ENCODE measurements at places on chromosomes 16 and 17.

GRCh38 chr16:81510016-81510415, 65.4 kb downstream of the CMIP start:
- DNase-seq: no peak

GRCh38 chr17:32141258-32141657, 1.0 kb upstream of the RHOT1 start:
- peak; percentile 38 for DNase-seq

DNA sequence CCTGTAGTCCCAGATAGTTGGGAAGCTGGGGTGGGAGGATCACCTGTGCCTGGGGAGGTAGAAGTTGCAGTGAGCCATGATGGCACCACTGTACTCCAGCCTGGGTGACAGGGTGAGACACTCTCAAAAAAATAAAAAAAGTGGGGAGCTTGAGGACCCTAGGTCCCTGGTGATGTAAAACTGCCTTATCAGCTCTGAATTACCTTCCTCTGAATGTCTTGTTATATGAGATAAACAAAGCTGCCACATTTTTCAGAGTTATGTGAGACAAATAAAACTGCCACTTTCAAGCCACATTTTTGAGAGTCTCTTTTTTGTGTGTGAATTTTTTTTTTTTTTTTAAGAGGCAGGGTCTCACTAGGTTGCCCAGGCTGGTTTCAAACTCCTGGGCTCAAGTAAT, 32.0 kb upstream of the B4GALNT2 start:
- no peak for DNase-seq

- DNase-seq: no peak
Observed at GRCh38 chr16:4523686-4524085, 14.9 kb downstream of the CDIP1 start.

- DNase-seq: no peak
Observed at GRCh38 chr17:19456016-19456927, 45.2 kb downstream of the RNF112 start.

- DNase-seq: no peak
Observed at GRCh38 chr16:685967-686366, 1.8 kb upstream of the JMJD8 start.

DNA sequence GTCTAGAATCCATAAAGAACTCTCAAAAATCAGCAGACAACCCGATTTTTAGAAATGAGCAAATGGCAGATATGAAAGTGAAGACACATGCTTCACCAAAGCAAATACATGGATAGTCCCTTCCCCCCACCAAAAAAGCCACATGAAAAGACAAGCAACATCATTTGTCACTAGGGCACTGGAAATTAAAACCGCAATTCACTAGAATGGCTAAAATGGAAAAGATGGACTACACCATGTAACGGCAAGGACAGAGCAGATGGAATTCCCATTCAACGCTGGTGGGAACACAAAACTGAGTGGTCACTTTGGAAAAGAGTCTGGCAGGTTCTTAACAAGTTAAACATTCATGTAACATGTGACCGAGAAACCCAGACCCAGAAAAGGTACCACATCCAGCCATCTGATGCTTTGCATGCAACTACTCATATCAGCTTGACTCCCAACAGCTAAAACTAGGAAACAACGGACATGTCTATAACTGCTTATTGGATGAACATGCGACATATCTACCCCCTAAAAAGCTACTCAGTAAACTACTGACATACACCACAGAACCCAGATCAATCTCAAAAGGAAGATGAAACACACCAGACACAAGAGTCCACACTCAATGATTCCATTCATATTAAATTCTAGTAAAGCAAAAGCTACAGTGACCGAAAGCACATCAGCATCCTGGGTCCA, 132.6 kb downstream of the ZNF778 start:
- no peak for DNase-seq

DNA sequence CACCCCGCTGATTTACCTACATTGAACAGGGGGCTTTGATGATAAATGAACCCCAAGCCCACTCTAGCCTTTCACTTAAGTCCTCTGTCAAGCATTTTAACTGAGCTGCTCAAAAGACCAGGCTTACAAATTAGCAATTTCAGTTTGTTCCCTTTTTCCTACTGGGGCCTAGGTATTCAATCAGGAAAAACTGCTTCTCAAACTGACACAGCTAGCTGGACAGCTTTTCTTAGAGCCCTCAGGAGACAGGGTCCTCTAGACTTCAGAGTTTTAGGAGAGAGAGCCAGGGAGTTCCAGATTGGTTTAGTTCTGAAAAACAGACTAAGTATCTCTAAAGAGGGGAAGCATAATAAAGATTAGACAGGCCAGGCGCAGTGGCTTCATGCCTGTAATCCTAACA, 6.2 kb upstream of the HEXIM2 start:
- DNase-seq: no peak

GRCh38 chr17:48749621-48750553, 21.3 kb upstream of the HOXB13 start:
- peak; percentile 38 for DNase-seq

DNA sequence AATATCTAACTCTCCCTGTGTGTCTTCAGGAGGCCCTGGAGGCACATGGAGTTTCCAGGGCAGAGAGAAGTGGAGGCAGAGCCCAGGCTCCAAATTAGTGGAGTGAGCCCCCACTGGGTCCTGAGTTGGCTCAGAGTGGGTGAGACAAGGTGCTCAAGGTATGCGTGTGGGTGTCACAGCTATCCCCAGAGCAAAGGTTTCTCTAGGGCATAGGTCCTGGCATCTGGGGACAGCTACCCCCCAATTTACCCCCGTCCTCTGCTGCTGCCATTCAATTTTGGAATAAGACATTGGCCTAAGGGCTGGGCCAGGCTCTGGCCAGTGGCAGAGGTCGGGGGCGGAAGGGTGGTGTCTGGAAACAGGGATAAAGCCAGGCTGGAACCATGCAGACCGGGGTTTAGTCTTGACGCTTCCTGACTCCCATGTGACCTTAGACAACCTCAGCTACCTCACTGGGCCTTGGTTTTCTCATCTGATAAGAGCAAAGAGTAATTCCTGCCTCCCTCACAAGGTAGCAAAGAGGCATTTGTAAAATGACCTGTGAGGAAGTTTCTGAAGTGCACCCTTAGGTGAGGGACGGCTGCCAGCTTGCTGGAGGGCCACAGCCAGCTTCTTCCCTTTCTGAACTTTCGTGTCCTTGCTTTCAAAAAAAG, 78.2 kb upstream of the TMEM97 start:
- no peak for DNase-seq

DNA sequence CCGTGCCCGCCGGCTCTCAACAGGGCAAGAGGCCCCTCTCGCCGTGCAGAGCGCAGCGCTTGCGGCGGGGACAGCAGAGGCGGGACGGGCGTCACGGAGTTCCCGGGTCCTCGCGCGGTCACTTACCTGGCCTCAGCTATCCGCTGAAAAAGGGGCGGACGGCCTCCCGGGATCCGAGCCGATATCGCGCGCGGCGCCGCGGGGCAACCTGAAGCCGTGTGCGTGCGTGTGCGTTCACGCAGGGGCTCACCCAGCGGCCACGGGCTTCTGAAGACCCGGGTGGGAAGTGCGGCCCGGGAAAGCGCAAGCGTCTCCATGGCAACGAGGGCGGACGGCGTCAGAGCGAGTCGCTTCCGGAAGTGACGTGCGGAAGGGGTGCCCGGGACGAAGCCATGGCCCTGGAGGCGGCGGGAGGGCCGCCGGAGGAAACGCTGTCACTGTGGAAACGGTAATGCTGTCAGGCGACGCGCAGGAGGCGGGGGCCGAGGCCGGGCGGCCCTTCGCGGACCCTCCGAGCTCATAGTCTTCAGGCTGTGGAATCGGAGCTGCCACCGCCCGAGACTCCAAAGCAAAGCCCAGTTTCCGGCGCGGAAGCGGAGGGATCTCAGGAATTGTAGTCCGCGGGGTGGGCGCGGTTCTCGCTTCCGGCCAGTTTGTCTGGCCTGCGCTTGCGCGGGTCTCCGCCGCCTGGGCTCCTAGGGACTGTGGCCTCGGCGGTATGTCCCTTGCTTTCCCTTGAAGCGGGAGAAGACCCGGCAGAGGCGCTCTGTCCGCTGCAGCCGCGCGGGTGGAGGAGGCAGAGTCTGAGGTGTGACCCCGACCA, at the start of gene ENDOV:
TSS of gene ENDOV (plus strand) at position 365 of the 823 bp plus-strand sequence. CDS start at position 393, 28 bp downstream.
- DNase-seq: peak; percentile 98

- peak; percentile 50 for DNase-seq
Observed at GRCh38 chr16:25038239-25038954, 23.2 kb upstream of the ARHGAP17 start.

DNA sequence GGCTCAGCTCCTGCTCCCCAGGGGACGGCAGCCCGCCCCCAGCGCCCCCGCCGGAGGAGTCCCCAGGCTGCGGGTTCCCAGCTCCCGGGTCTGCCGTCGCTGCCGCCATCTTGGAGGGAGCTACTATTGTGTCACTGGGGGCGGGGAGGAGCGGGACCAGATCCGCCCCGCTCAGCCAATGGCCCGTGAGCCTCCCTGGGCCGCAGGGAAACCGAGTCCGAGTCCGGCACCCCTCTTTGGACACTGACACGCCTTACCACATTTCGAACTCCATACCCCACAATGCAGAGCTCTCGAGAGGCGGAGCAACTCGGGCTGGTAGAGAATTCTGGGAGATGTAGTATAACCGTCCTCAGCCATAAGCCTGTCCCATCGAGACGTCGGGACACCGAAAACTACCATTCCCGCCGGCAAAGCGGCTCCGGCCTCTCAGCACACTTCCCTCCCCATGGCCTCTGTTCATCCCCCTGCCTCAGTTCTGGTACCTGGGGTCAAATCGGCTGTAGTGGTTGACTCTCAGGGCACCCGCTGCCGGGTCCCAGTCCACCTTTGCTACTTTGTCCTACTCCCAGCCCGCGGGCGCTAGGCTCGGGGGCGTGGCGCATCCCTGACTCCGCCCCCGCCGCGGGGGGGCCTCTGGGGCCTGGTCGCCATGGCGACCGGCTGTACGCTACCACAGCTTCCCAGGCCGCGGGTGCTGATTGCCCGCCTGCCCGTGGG, at the start of the genes RANBP10 and TSNAXIP1:
TSS of gene RANBP10 (minus strand) at position 133 of the 720 bp plus-strand sequence. CDS start at position 109, 24 bp downstream.
TSS of gene TSNAXIP1 (plus strand) at position 462 of the 720 bp plus-strand sequence. CDS start 261 bp downstream, outside the sequence.
- DNase-seq: peak; percentile 98

DNA sequence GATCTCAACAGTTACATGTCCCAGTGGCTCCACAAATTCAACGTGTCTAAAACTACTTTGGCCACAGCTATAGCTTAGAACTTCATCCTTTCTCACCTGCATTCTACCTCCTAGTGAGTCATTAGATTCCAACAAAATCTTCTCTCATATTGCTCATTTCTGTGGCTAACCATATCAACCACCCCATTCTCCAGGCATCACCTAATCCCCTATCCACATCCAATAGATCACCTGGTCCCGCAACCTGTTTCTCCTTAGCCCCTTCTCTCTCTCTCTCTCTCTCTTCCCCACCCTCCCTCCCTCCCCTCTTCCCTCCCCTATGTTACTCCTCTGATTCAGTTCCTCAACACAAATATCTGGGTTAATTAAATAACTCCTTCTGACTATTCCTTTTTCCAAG, 64.6 kb downstream of the ANKFN1 start:
- DNase-seq: no peak

- peak; percentile 40 for DNase-seq
Observed at GRCh38 chr17:49687878-49688491, 10.1 kb upstream of the SPOP start.

- DNase-seq: no peak
Observed at GRCh38 chr17:62084585-62084984, 19.5 kb upstream of the MED13 start.

- no peak for DNase-seq
Observed at GRCh38 chr16:6771956-6772355, 560.7 kb upstream of the RBFOX1 start.

DNA sequence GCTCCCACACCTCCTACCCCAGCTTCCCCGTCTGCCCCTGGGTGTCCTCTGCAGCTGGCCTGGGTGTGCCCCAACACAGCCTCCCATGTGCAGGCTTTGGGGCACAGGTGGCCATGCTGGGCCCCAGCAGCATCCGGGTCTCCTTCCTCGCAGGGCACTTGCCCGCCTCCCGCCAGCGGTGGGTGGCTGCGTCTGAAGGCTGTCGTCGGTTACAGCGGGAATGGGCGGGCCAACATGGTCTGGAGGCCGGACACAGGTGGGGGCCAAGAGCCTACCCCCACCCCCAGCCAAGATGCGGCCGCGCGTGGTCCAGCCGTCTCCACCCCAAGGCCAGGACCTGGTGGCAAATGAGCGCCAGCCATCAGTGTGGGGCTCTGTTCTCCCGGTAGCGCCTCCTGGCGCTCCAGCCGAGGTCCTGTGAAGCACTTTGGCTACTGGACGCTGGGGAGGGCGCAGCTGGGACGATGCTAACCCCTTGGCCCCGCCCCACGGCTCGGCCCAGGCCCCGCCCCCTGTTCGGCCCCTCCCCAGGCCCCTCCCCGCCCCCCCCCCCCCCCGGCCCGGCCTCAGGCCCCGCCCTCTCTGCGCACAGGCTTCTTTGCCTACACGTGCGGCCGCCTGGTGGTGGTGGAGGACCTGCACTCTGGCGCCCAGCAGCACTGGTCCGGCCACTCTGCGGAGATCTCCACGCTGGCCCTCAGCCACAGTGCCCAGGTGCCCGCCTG, 7.3 kb upstream of the RHOT2 start:
- peak; percentile 81 for DNase-seq

DNA sequence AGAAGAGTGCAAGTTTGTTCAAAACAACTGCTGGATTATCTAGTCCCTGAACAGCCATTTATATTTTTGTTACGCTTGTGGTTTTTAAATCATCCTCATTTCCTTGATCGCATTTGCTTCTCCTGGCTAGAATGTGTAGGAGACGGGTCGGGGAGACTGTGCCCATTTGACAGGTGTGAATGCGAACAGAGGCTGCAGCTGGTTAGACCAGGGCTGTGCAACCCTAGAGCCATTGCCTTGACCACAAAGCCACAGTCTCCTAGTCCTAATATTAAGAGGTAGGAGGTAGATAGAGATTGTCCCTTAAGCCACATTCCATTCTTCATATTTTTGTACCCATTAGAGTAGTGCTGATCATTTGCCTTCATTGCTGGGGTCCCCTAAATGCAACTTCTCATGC, 639.1 kb downstream of the WWOX start:
- no peak for DNase-seq

DNA sequence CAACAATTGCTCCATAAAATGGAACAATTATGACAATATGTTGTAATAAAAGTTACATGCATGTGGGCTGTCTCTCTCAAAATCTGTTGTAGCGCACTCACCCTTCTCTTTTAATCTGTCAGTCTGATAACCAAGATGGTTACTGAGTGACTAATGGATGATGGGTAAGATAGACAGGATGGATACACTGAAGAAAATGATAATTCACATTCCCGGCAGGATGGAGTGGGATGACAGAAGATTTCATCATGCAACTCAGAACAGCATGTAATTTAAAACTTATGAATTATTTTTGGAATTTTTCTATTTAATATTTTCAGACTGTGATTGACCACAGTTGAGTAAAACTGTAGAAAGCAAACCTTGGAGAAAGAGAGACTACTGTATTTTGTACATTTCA, 30.5 kb downstream of the CDH13 start:
- DNase-seq: no peak
